Renal pelvis (tissue), 12 donors: ENCODE measurements at places on chromosomes 4 and X. TPM values are rescaled to one million over a fixed set of nuclear protein-coding genes. Genes with fewer than 3 reads are reported as not detected.

Gene CCNG2
- polyA plus RNA-seq: 144 TPM

Gene IL15
- 1.5 TPM for polyA plus RNA-seq

Gene BST1
- 13.8 TPM for polyA plus RNA-seq

Gene RPS6KA6
- 18.1 TPM for polyA plus RNA-seq

Gene MAGEA12
- not detected for polyA plus RNA-seq

- no peak for DNase-seq
These were observed 168.6 kb downstream of the PTTG2 start for GRCh38 chr4:38128478-38129459.

GRCh38 chr4:99827454-99827853, 10.8 kb downstream of the DAPP1 start:
- no peak for DNase-seq

DNA sequence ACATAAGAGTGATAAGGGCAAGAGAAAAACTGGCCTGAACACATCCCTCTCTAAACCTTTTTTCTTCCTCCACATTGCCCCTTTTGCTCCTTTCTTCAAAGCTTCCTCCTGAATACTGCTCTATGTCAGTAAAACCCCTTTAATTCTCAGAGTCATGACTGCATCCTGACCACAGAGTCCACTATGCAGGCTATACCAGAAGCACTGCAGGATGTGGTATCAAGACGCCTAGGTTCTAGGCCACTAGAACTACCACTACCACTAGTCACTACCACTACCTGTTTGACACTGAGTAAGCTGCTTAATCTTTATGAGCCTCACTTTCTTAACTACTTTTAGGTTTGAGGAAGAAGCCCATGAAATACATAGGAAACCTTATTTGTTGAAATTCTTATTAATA, 38.7 kb downstream of the ARHGEF9 start:
- DNase-seq: no peak

- no peak for DNase-seq
These were observed 1.9 kb downstream of the PRDM5 start for GRCh38 chr4:120920666-120921065.

DNA sequence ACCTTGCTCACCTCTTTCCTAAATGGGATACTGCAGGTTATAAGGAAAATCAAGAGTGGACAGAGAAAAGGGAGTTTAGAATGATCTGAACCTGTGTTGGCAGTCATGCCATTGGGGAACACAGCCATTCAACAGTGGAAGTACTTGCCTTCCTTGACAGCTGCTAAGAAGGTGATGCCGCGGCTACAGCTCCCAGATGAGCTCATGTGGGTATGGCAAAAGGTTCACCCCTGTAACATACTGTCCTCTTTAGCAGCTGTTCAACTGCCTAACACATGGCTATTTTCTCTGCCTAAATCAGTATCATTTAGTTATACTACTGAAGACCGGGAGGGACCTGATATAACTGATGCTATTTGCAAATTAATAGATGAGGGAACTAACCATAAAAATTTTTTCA, 76.8 kb downstream of the DCHS2 start:
- DNase-seq: no peak

GRCh38 chr4:92636038-92636806, 332.5 kb downstream of the GRID2 start:
- DNase-seq: no peak
